ENCODE measurements at places on chromosomes 1 and 21.

DNA sequence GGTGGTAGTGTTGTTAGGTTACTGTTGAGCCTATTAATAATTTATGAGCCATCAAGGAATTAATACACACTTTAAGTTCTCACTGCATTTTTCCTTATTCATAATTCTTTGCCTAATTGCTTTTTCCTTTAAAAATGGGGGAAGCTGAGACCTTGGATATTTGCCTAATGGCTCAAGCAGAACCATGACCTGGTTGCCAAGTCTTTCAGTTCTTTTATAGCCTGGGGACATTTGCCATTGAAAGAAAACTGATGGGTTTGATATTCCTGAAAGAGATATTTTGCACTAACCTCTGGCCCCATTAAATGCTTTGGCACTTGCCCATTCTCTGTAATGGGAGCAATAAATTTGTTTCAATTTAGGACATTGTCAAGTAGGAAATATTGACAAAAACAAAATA, 18.5 kb upstream of the LRRC53 start:
- DNase-seq, result no peak

GRCh38 chr1:153598309-153599172, 14.4 kb downstream of the S100A16 start:
- DNase-seq, result no peak

- peak; percentile 86 for DNase-seq
These were observed 20.2 kb downstream of the MRPL37 start for GRCh38 chr1:54220004-54220811.

- DNase-seq, result no peak
These were observed 14.4 kb downstream of the PCP4 start for GRCh38 chr21:39881661-39882060.

- no peak for DNase-seq
These were observed 74.1 kb downstream of the OLFML2B start for GRCh38 chr1:161949548-161949947.

DNA sequence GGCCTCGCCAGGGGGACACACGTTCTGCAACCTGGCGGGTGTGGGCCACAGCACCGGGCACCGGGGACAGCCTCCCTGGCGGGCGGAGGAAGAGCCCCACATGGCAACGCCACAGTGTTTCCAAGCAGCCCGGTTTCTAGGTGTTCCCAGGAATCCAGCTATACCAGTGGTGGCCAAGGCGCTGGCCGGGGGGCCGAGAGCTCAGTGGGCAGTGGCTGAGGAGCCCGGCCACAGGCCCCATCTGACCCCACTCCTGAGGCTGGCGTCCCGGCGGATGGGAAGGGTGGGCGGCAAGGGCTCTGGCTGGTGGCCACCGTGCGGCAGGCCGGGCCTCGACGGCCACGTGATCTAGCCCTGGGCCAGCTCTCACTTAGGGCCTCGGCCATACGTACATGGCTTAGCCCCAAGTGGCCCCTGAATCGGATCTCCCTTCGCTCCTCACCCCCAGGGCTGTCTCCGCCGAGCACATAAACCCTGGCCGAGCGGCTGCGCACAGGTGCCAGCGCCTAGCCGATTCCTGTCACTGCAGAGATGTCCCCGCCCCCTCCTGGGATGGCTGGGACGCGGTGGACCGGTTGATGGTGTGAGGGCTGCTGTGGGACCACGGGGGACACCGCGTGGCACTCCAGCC, 68.7 kb downstream of the MORN1 start:
- DNase-seq, result peak; percentile 85

GRCh38 chr1:97906567-97907241, 14.1 kb downstream of the DPYD start:
- DNase-seq, result no peak

GRCh38 chr1:21703318-21703963, 34.3 kb upstream of the RAP1GAP start:
- no peak for DNase-seq
